Mesangial cell (primary cell): ENCODE measurements at places on chromosomes 2 and 18. TPM values are rescaled to one million over a fixed set of nuclear protein-coding genes. Genes with fewer than 3 reads are reported as not detected.

The RTP5 gene
- total RNA-seq: not detected in 2 replicates

The TOGARAM2 gene
- not detected in 2 replicates for total RNA-seq

The POTEC gene
- not detected in 2 replicates for total RNA-seq

The SLC35F6 gene
- 51.8 and 73.0 TPM in 2 replicates for total RNA-seq

The TUBB8B gene
- total RNA-seq: 0.63 TPM in 1 of 2 replicates, not detected in the other

The CHRND gene
- not detected in 2 replicates for total RNA-seq

The GTF2A1L gene
- total RNA-seq: 0.13 TPM in 1 of 2 replicates, not detected in the other

The MARCO gene
- not detected in 2 replicates for total RNA-seq

The CFC1 gene
- total RNA-seq: not detected in 2 replicates

The CD28 gene
- not detected in 2 replicates for total RNA-seq

The B4GALT6 gene
- total RNA-seq: 3.0 and 6.4 TPM in 2 replicates

The SIGLEC15 gene
- 10.9 and 29.2 TPM in 2 replicates for total RNA-seq

The CDH19 gene
- not detected in 2 replicates for total RNA-seq

The ANKRD62 gene
- total RNA-seq: not detected in 2 replicates

The NGEF gene
- 0.98 and 1.5 TPM in 2 replicates for total RNA-seq

The DIPK1C gene
- total RNA-seq: 0.13 TPM in 1 of 2 replicates, not detected in the other

The POTEJ gene
- total RNA-seq: not detected in 2 replicates

The TDRD15 gene
- total RNA-seq: not detected in 2 replicates

The PLB1 gene
- total RNA-seq: 0.81 and 2.9 TPM in 2 replicates

The AFTPH gene
- total RNA-seq: 9.0 and 11.0 TPM in 2 replicates

The CRYGD gene
- total RNA-seq: not detected in 2 replicates

The ITGB6 gene
- 2.6 and 19.3 TPM in 2 replicates for total RNA-seq

The TP53I3 gene
- 46.9 and 68.2 TPM in 2 replicates for total RNA-seq

The TCF4 gene
- 14.2 and 19.0 TPM in 2 replicates for total RNA-seq

The ERBB4 gene
- total RNA-seq: 0.16 and 5.2 TPM in 2 replicates

The ANKRD30B gene
- total RNA-seq: under 0.01 TPM in 1 of 2 replicates, not detected in the other

The NUP35 gene
- total RNA-seq: 7.6 and 16.8 TPM in 2 replicates

The NEU2 gene
- total RNA-seq: not detected in 2 replicates

The SERPINB10 gene
- not detected in 2 replicates for total RNA-seq

The TRIM54 gene
- not detected in 2 replicates for total RNA-seq
